ENCODE measurements at places on chromosomes 13 and 19.
A peak's percentile ranks its signal among the peaks of the same experiment; 100 is the strongest.

DNA sequence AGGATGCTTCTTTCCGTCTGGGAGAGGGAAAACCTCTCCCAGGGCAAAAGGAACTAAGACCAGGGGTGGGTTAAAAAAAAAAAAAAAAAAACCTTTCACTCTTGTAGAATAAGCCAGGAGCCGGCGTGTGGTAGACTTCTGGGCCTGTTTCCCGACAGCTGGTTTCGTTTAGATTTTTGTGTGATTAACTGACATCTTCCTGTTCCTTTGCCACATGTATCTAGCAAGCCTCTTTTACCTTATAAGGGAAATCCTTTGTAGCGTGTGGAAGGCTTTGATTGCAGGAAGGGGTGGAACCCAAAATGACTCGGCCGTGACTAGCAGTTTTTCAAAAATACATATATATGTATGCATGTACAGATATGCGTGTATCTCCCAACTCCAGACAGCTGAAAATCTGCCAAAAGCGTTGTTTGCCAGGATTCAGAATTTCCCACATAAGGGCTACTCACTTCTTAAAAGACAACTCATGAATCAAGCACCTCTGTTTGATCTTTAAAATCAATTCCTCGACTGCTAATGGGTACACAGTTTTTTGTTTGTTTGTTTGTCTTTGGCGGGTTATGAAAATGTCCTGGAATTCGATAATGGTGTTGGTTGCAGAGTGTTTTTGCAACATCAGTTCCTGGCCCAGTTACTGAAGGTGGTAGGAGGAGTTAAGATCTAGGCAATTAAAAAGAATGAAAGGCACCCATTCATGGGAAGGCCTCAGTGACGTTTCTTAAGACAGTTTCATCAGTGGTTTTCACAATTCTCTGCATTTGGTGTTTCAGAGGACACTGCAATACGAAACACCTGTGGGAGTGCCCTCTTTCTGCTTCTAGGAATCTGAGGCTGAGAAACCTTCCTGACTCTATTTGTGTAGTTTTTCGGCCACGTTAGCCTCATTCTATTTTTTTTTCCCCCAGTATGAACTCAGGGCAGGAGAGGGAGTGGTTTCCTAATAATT lies 2.7 kb downstream of the TPM4 start:
- peak; percentile 90 for DNase-seq

GRCh38 chr13:23146811-23147625 lies 33.8 kb upstream of the SGCG start:
- peak; percentile 93 for DNase-seq

- no peak for DNase-seq
Measured at GRCh38 chr13:71902676-71903075, 35.7 kb upstream of the DACH1 start.

GRCh38 chr13:76733671-76734070 lies 152.5 kb downstream of the KCTD12 start:
- DNase-seq: no peak

DNA sequence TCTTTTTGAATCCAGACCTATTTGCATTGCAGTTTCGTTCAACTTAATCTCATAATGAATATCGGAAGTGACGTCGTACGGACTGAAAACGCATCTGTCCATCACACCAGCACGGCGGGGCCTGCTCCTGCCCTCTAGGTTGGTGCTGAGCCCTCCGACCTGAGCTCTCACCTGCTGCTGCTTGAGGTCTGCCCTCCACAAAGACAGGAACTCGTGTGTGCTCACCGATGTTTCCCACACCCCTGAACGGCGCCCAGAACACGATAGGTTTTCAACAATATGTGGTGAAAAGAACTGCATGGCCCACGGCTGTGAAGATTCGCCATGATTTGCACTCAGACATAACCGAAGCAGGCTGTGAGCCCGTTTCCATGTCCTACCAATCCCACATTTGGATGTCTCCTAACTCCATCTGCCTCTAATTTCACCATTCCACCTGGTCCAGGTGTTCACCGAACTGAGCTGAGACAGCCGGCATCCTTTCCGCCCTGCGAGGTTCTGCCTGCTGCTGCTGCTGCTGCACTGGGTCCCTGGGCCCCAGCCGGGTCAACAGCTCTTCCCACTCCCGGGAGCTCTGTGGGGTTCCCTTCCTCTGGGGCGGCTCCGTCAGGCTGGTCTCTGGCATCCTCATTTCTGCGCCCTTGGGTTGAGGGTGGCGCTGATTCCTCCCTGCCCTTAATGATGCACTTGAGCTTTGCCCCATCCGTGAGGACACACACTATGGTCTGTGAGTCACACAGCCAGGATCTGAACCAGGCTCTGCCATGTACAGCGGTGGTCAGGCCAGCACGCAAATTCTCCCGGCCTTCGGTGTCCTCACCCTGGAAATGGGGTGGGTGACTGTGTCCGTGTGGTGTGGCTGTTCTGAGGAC lies 20.9 kb downstream of the GRTP1 start:
- DNase-seq: no peak

DNA sequence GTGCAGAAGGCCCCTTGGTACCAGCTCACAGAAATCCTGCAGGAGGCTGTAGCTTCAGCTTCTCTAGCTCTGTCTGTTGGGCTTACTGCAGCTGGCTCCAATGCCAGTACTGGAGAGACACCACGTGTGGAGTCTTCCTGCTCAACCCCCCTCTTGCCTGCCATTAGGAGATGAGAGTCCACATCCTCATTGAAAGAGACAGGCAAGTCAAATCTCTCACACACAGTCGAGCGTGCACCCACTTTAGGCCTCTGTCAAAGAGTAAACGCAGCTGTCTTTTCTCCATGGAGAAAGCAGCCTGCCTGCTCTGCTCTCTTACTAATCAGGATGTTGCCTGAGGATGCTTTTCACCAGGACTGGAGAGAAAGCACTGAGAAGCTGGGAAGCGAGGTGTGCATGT lies 523.0 kb upstream of the NBEA start:
- DNase-seq: no peak

- no peak for DNase-seq
Measured at GRCh38 chr13:37417060-37417441, 181.5 kb downstream of the POSTN start.

GRCh38 chr13:69556540-69557196 lies 551.0 kb upstream of the ATXN8OS start:
- DNase-seq: no peak

DNA sequence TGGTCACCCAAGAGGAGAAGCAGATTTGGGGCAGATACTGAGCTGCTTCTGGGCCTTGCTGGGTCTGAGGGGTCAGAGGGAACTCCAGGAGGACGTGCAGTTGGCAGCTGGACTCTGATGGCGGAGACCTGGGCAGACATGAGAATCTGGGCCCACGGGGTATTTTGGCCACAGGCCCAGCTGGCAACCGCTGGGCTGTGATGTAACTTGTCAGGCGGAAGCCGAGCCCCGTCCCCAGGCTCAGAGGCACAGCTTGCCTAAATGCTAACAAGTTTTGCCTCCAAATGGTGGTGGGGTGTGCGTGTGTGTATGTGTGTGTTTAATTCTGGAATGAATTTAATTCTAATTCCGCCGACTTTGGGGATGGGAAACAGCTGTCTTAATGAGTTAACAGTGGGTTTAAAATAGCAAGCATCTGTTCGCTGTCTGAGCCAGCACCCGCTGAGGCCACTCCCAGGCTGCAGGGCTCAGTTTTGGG lies 11.6 kb downstream of the ZNRF4 start:
- no peak for DNase-seq

DNA sequence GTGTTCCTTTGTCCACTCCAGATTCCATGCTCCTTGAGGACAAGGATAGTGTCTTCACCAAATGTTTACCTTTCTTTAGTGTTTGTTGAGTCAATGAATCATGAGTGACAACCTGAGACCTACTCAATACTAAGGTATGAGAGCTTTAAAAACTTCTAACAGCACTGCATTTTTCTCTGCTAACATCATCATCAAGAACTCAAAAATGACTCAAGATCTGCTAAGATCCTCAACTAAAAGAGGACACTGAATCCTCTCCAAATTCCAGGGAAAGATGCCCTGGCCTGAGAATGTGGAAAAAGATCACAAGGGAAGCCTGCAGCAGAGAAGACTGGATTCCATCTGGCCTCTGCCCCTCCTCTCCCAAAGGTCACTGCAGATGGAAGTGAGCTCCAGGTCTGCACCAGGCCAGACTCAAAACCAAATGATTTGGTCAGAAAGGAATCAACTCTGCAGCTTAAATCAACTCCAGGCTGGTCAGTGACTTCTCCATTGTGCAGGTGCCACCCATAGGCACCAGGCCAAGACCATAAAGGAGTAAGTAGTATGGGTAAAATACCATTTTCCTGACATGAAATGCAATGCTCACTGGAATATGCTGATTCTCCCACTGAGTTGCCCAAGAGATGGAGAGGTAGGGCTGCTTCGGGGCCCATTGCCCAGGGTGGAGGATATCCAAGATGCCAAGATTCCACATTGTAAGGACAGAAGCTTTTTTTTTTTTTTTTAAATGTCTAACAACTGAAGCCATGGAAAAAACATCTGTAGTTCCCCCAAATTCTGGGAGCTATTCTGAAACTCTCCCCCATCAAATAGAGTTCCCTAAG lies 89.5 kb upstream of the DOCK9 start:
- DNase-seq: no peak

GRCh38 chr13:45335397-45336024 lies 5.5 kb downstream of the TPT1 start:
- no peak for DNase-seq

All from AML-193 (cell line).